Aorta (tissue), 5 donors: ENCODE measurements at places on chromosomes 1 and 21. TPM values are rescaled to one million over a fixed set of nuclear protein-coding genes. Genes with fewer than 3 reads are reported as not detected.

The SLC25A34 gene
- 2.5 TPM for total RNA-seq

The PTGS2 gene
- total RNA-seq: 10.3 TPM

The ANKRD34A gene
- total RNA-seq: 1.4 TPM

The C1orf226 gene
- total RNA-seq: 5.5 TPM

The C1orf94 gene
- not detected for total RNA-seq

The ADAM30 gene
- not detected for total RNA-seq

The NMNAT1 gene
- total RNA-seq: 5.7 TPM

The GBP7 gene
- total RNA-seq: 0.21 TPM

The CASQ1 gene
- 4.4 TPM for total RNA-seq

The ALX3 gene
- total RNA-seq: not detected

The RAB25 gene
- not detected for total RNA-seq

The RUNX3 gene
- total RNA-seq: 2.9 TPM

GRCh38 chr1:119885903-119886783 is 10.2 kb downstream of the ADAM30 start:
- H3K27me3 ChIP-seq: no peaks in the 10 kb centered on the region
- peak; percentile 55 for DNase-seq
- no peaks in the 10 kb centered on the region for H3K4me1 ChIP-seq
- H3K27ac ChIP-seq: no peak overlapping the region

- no peaks in the 10 kb centered on the region for H3K27me3 ChIP-seq
- H3K36me3 ChIP-seq: peaks cover 3% of the 10 kb centered on the region
- no peaks in the 10 kb centered on the region for H3K4me1 ChIP-seq
- no peak for DNase-seq
Measured at GRCh38 chr1:153957744-153958110, 685 bp downstream of the CRTC2 start.

GRCh38 chr21:26846036-26846931 is 1.1 kb upstream of the ADAMTS1 start:
- no peaks in the 10 kb centered on the region for H3K4me1 ChIP-seq
- H3K27me3 ChIP-seq: no peaks in the 10 kb centered on the region
- peak overlapping the region; percentile 92 for H3K27ac ChIP-seq
- DNase-seq: peak; percentile 96

- DNase-seq: no peak
- peaks cover 13% of the 10 kb centered on the region for H3K4me1 ChIP-seq
- no peak overlapping the region for H3K27ac ChIP-seq
- no peaks in the 10 kb centered on the region for H3K27me3 ChIP-seq
- H3K36me3 ChIP-seq: no peaks in the 10 kb centered on the region
Measured at GRCh38 chr1:67847466-67847865, 14.2 kb upstream of the GNG12 start.

- no peaks in the 10 kb centered on the region for H3K36me3 ChIP-seq
- H3K27me3 ChIP-seq: no peaks in the 10 kb centered on the region
Measured at GRCh38 chr1:3324704-3325535, 129.5 kb upstream of the ARHGEF16 start.

DNA sequence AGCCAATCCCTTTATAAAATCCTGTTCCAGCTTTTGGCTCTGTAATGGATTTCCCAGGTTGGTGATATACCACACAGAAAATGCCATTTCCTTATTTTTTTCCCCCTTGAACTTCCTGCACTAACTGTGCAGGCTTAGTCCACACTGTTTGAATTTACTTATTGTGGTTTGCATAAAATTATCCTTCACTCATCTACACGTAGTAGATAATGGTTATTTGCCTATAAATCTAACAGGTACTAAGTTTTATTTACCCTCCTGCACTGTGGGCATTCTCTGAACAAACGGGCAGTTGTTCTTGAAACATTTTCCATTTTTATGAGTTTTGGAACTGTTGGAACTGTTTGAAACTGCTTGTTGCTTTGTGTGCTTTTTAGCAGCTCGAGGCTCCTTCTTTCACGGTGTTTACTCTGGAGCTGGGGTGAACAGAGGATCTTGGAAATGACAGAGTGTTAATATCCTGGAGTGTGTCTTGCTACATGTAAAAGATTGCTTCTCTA is 23.0 kb upstream of the KIFAP3 start:
- no peaks in the 10 kb centered on the region for H3K36me3 ChIP-seq
- H3K27me3 ChIP-seq: no peaks in the 10 kb centered on the region
- H3K4me1 ChIP-seq: no peaks in the 10 kb centered on the region
- H3K27ac ChIP-seq: no peak overlapping the region
- no peak for DNase-seq

GRCh38 chr1:148372731-148373130 is 110.4 kb downstream of the PPIAL4G start:
- no peaks in the 10 kb centered on the region for H3K27me3 ChIP-seq
- H3K4me3 ChIP-seq: no peak overlapping the region
- H3K36me3 ChIP-seq: no peaks in the 10 kb centered on the region
- no peak overlapping the region for H3K27ac ChIP-seq
- H3K4me1 ChIP-seq: no peaks in the 10 kb centered on the region

- no peaks in the 10 kb centered on the region for H3K27me3 ChIP-seq
- H3K27ac ChIP-seq: no peak overlapping the region
Measured at GRCh38 chr1:216261631-216262030, 161.6 kb downstream of the USH2A start.

- H3K4me1 ChIP-seq: no peaks in the 10 kb centered on the region
- H3K27me3 ChIP-seq: no peaks in the 10 kb centered on the region
- peak; percentile 75 for DNase-seq
- peak overlapping the region; percentile 93 for H3K4me3 ChIP-seq
- no peaks in the 10 kb centered on the region for H3K36me3 ChIP-seq
Measured at GRCh38 chr1:202143768-202144401, 652 bp downstream of the ARL8A start.

GRCh38 chr1:208587110-208587509 is 342.9 kb upstream of the PLXNA2 start:
- no peak overlapping the region for H3K27ac ChIP-seq
- no peak overlapping the region for H3K4me3 ChIP-seq
- H3K27me3 ChIP-seq: no peaks in the 10 kb centered on the region

- H3K27me3 ChIP-seq: no peaks in the 10 kb centered on the region
- no peak for DNase-seq
- H3K27ac ChIP-seq: no peak overlapping the region
- H3K36me3 ChIP-seq: no peaks in the 10 kb centered on the region
Measured at GRCh38 chr1:87208931-87209330, 119.7 kb upstream of the LMO4 start.

- H3K27me3 ChIP-seq: no peaks in the 10 kb centered on the region
- no peaks in the 10 kb centered on the region for H3K4me1 ChIP-seq
- H3K27ac ChIP-seq: no peak overlapping the region
- no peak for DNase-seq
- H3K4me3 ChIP-seq: no peak overlapping the region
Measured at GRCh38 chr1:212701910-212702309, 2.3 kb upstream of the BATF3 start.

DNA sequence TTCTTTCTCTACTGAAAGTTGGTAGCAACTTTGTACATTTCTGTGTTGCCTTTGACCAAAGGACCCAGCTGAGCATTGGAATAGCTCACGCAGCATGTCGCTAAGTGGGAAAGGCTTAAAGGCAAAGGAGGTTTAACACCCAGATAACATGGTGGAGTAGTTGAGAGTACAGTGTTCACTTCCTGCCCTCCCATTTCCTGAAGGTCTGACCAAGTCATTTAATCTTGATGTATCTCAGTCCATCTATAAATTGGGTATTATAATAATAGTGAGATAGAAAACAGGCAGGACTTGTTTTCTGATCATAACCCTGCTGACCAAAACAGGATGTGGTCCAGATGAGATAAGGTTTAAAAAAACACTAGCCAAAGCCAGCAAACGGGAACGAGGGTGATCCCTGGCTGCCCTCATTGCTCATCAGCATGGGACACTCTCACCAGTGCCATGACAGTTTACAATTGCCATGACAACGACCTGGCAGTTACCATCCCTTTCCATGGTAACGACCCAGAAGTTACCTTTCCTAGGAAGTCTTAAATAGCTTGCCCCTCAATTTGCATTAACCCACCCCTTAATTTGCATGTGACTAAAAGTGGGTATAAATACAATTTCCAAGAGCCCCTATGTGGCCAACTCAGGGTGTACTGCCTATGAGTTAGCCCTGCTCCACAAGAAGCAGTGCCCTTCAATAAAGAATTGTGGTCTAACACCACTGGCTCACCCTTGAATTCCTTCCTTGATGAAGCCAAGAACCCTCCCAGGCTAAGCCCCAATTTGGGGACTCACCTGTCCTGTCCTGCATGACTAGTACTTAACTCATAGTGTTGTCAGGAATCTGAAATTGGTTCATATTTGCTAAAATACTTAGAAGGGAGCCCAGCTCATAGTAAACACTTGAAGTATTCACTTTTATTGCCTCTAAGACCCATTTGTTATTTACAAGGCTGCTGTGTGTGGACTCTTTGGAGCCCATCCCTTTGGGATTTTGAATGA is 28.4 kb upstream of the FHAD1 start:
- no peak overlapping the region for H3K4me3 ChIP-seq
- H3K27me3 ChIP-seq: no peaks in the 10 kb centered on the region
- H3K4me1 ChIP-seq: no peaks in the 10 kb centered on the region
- DNase-seq: no peak
- no peak overlapping the region for H3K27ac ChIP-seq
- no peaks in the 10 kb centered on the region for H3K36me3 ChIP-seq

GRCh38 chr1:115144176-115144575 is 54.9 kb upstream of the TSPAN2 start:
- no peak for DNase-seq
- no peaks in the 10 kb centered on the region for H3K27me3 ChIP-seq
- no peaks in the 10 kb centered on the region for H3K36me3 ChIP-seq

DNA sequence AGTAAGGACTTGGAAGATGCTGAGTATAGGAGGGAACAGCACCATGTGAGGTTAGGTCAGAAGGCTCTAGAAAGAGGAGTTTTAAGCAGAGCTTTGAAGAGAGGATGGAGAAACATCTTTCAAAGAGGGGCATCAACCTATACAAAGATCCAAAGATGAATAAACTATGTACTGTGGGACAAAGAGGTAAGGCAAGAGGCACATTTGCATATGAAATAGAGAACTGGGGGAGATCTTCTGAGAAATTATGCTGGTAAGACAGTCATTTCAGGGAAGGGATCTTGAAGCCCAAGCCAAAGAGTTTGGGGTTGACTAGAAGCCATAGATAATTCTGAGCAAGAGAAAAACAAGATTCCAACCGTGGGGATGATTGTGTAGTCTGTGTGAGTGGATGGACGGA is 70.0 kb downstream of the LGR6 start:
- no peak overlapping the region for H3K4me3 ChIP-seq
- no peaks in the 10 kb centered on the region for H3K27me3 ChIP-seq
- DNase-seq: no peak
- no peaks in the 10 kb centered on the region for H3K36me3 ChIP-seq

- H3K4me1 ChIP-seq: no peaks in the 10 kb centered on the region
- H3K27ac ChIP-seq: no peak overlapping the region
- H3K4me3 ChIP-seq: no peak overlapping the region
Measured at GRCh38 chr1:178362747-178363146, 134.0 kb downstream of the CLEC20A start.

DNA sequence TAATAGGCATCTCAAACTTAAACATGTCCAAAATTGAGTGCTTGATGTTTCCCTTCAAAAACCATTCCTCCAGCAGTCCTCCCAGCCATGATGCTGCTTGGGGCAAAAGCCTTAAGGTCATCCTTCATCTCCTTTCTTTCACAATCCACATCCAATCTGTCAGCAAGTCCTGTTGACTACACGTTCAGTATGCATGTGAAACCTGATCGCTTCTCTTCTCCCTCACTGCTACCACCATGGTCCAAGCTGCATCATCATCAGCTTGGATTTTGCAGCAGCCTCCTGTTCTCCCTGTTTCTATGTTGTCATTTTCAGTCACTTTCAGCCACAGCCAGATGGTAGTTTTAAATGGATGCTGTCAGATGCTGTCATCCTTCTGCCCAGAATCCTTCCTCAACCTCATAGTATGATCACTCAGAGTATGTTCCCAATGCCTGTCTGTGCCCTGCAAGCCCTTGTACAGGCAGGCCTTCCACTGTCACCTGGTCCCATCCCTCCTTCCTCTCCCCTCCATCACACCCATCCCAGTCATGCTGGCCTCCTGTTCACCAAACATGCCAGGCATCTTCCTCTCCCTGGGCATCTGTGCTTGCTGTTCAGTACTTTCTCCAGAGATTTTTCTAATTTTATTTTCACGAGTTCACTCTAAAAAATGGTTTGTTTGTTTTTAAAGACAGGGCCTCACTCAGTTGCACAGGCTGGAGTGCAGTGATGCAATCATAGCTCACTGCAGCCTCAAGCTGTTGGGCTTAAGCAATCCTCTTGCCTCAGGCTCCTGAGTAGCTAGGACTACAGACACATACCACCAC is 66.0 kb downstream of the SYDE2 start:
- H3K27me3 ChIP-seq: no peaks in the 10 kb centered on the region
- no peak overlapping the region for H3K27ac ChIP-seq
- DNase-seq: no peak
- H3K4me3 ChIP-seq: no peak overlapping the region
- no peaks in the 10 kb centered on the region for H3K4me1 ChIP-seq

DNA sequence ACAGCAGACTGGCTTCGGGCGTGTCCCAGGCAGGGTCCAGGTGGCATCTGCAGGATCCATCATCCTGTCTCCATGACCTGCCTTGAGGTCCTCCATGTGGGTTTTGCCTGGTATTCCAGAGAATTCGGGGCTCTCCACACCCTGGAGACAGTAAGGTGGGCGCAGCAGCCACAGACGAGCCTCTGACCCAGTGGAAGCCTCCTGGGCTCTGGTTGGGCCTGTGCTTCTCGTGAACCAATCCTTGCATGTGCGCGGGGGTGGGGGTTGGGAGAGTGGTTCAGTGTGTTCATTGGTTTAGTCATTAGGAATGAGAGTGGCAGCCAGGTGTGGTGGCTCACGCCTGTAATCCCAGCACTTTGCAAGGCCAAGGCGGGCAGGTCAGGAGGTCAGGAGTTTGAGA is 32.1 kb upstream of the TNFRSF1B start:
- no peaks in the 10 kb centered on the region for H3K27me3 ChIP-seq
- no peak for DNase-seq
- no peak overlapping the region for H3K4me3 ChIP-seq

- no peaks in the 10 kb centered on the region for H3K27me3 ChIP-seq
- no peaks in the 10 kb centered on the region for H3K4me1 ChIP-seq
- H3K4me3 ChIP-seq: no peak overlapping the region
- no peak for DNase-seq
Measured at GRCh38 chr1:22154626-22155025, 11.7 kb upstream of the WNT4 start.

- peaks cover 2% of the 10 kb centered on the region for H3K36me3 ChIP-seq
- DNase-seq: no peak
- H3K27ac ChIP-seq: peak overlapping the region; percentile 41
- H3K27me3 ChIP-seq: no peaks in the 10 kb centered on the region
- H3K4me3 ChIP-seq: peak overlapping the region; percentile 65
- H3K4me1 ChIP-seq: no peaks in the 10 kb centered on the region
Measured at GRCh38 chr1:117120774-117121588, 568 bp downstream of the TRIM45 start.

DNA sequence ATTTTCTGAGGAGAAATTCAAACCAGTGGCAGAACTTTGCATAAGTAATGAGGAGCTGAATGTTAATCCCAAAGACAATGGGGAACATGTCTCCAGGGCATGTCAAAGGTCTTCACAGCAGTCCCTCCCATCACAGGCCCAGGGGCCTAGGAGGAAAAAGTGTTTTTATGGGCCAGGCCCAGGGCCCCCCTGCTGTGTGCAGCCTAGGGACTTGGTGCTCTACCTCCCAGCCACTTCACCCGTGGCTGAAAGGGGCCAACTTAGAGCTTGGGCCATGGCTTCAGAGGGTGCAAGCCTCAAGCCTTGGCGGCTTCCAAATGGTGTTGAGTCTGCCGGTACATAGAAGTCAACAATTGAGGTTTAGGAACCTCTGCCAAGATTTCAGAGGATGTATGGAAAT is 854.0 kb downstream of the LRRIQ3 start:
- no peaks in the 10 kb centered on the region for H3K4me1 ChIP-seq
- H3K27ac ChIP-seq: no peak overlapping the region
- no peak for DNase-seq
- H3K27me3 ChIP-seq: no peaks in the 10 kb centered on the region
- H3K36me3 ChIP-seq: no peaks in the 10 kb centered on the region
- H3K4me3 ChIP-seq: no peak overlapping the region
